ENCODE measurements at places on chromosomes 6 and 20.

- DNase-seq: no peak
Measured at GRCh38 chr6:8066108-8066507, 1.9 kb upstream of the BLOC1S5 start.

GRCh38 chr6:152093711-152094110 is 286.2 kb downstream of the ESR1 start:
- no peak for DNase-seq

GRCh38 chr6:163123098-163123497 is 291.4 kb upstream of the QKI start:
- no peak for DNase-seq

DNA sequence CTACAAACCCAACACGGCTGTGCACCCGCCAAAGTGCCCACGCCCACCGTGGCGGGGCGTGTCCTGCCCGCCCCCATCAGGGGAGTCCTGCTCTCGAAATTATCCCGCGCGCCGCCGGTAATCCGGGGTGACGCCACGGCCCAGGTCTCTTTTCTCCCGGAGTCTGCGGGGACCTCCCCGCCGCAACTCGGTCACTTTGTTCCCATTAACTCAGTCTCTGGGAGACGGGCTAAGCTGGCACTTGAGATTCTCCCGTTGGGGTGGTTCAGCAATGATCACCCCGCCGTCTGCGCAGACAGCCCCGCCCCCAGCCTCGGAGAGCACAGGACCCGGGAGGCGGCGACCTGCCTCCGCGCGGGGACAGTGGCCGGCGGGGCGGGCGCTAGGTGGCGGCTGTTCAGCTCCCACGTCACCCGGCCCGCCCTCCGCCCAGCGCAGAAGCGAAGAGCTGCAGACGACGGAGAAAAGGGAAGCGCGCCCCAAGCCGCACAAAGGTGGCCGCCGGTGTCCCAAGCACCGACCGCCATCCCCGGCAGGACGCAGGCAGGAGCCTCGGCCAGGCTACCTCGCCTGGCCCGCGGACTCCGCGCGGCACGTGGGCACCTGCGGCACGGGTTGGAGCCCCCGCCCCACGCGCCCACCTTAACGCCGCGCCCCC is 31.5 kb downstream of the SF3B5 start:
- peak; percentile 89 for DNase-seq

GRCh38 chr6:67362976-67363375 is 1272.1 kb upstream of the ADGRB3 start:
- DNase-seq: no peak

DNA sequence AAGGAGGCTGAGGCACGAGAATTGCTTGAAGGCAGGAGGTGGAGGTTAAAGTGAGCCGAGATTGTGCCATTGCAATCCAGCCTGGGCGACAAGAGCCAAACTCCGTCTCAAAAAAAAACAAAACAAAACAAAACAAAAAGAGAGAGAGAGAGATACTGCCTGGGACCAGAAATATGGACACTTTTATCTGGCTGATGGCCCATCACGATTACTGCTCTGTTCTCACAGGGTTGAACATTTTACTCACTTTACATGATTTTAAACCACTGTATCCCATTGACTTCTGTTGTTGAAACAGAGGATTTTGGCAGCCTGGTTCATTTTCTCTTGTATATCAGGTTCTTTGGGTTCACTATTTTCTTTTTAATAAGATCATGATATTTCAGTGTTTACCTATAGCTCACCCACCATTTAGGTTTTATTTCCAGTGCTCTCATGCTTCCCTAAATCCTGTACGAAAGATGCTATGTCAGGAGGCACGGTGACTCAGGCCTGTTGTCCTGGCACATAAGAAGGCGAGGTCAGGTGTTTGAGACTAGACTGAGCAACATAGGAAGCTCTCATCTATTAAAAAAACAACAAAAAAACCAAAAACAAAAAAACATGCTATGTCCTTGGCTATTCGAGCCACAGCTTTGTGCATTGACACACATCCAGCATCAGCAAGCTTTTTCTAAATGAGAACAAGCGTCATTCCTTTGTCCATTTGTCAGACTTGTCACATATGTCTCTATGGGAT is 34.5 kb upstream of the RREB1 start:
- DNase-seq: no peak

DNA sequence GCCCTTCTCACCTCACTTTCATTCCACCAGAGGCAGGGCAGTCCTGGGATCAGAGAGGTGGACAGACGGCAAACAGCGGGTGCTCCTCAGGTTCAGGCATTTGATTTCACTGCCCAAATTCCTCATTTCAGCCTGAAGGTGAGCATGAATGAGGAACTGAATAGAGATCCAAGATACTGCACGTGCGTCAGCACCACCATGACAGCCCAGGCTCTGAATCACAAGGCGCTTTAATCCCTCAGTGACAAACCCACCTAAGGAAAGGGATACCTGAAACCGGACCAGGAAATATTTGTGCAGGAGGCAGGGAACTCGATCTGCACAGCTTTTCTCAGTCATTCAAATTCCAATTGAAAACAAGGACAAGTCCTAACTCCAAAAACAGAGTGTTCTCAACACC is 174.8 kb upstream of the HEY2 start:
- DNase-seq: no peak

- no peak for DNase-seq
Measured at GRCh38 chr6:21508753-21509152, 84.8 kb upstream of the SOX4 start.

GRCh38 chr20:29687438-29687837 is 1570.0 kb upstream of the DEFB115 start:
- DNase-seq: no peak

DNA sequence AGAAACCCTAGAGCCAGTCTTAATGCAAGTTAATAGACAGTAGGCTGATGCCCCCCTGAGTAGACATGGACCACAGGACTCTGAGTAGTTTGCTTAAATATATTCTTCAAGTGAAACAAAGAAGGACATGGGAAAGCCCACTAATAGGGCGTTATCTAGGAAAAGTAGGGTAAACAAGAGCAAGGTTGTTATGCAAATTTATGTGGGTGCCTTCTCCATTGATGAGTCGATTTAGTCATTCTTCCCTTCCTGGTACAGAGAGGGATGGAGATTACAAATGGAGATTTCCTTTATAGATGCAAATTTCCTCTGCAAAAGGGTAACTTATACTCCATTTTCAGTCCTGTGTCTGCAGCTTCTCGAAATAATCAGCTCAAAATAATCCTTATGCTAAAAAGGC is 262.0 kb downstream of the CD83 start:
- DNase-seq: no peak

DNA sequence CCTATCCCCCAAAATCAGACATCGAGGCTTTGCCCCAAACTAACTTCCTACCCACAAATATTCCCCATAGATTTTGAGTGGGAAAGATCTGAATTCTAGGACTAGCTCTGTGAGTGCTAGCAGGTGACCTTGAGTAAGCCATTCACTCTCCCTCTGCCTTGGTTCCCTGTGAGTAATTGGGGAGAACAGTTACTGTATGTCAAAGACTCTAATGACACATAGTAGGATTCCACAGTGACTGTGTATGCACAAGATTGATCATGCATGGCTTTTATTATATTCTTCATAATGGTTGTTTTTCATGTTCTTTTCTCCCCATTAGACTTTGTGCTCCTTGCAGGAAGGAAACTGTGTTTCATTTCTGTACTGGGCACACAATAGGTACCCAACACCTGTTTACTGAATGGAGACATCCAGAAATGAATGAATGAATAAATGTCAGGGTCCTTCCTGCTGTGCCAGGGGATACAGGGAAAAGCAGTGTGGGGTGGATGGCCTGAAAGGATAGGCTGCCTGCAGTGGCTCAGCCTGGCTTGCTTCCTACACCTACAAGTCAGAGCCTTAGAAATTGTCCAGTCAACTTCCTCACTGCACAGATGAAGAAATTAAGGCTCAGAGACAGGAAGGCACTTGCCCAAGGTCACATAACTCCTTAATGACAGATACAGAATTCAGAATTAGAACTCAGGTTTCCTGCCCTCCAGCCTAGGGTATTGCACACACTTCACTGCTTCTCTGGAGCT is 901 bp upstream of the TMEM151B start:
- DNase-seq: no peak

DNA sequence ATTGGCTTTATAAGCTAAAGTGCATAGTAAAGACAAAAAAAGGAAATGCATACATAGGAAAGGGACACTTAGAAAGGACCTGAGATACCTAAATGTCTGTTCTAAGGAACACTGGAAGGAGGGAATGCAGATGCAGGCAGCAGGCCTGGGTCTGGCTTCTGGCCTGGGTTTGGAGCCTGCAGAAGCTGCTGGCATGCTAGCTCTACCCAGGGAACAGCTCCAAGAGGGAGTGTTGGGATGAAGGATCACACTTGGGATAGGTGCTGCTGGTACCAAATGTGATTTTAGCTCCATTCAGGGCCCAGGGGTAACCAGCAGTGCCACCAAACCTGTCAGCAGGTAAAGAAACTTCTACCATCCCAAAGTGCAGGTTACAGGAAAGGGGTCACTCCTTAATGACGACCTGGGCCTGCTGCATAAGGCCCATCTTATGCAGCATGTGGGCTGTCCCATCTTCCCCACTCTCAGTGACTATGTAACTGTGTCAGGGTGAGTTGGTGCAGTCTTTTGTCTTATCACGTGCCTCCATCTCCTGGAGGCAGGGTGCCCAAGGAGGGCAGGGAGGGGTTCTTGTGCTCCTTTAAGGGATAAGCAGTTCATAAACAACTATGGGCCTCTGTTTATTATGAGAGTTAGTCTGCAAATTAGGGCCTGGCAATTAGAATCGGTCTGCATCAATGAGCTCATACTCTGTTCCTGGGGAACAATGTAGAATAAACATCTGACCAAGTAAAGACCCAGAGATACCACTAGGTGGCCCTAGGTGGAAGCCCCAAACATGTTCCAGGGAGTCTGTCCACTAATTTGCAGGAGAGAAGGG is 26.9 kb downstream of the DDX27 start:
- DNase-seq: no peak

GRCh38 chr20:48723308-48724264 is 104.2 kb downstream of the PREX1 start:
- no peak for DNase-seq

DNA sequence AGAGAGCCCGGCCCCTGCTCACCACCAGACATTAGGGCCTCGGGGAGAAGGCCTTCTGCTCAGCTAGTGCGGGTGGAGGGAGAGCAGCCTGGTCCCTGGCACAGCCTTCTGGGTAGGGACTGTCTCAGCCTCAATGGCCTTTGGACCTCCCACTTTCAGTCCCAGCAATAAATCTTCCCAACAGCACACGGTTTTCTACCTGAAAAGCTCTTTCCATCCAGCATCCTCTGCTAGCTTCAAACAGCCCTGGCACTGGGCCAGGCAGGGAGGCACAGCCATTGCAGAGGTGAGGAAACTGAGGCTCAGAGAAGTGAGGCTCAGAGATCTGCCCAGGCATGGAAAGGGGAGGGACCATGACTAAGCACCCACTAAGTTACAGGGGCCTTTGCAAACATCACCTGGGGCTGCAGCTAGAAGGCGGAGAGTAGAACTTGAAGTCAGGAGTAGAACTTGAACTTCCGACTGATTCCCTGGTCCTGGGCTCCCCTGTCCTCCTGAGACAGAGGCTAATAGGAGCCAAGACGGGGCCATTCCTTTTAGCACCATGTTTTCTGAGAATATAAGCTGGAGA is 43.9 kb upstream of the NOL4L start:
- DNase-seq: no peak

DNA sequence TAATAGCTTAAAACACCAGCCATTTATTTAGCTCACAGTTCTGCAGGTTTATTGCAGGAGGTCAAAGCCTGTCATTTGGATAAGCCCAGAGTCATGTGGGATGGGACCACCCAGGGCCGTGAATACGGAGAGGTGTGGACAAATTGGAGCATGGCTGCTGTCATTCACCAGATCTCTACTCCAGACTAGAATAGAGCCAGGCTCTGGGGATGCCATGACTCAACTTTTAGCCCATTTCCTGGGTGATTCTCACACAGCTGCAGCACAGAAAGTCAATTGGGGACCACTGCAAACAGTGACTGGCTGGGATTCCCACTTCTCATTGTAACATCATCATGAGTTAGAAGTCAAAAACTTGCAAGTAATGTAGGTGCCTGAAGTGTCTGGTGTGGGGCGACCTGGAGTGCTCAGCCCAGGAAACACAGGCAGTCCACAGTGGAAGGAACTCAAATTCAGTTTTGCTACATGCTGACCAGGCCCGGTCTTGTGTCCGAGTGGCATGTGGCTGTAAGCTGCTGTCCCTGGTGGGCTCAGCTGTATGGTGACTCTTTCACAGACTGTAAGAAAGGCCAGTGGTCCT is 174.3 kb downstream of the SCP2D1 start:
- DNase-seq: no peak

- no peak for DNase-seq
Measured at GRCh38 chr6:88870717-88871330, 92.6 kb downstream of the RNGTT start.

- no peak for DNase-seq
Measured at GRCh38 chr20:8912096-8912495, 156.8 kb upstream of the PLCB4 start.

DNA sequence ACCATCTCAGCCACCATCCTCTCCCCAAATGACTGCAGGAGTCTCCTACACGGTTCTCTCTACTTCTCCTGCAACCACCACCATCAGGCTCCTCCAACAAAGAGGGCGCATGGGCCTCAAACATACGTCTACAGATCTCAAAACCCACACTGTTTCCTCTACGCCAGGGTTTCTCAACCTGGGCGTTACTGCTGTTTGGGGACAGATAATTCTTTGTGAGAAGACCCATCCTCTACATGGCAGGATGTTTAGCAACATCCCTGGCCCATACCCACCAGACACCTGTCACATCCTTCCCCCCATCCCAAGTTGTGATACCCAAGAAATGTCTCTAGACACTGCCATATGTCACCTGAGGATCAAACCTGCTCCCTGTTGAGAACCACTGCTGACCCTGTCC is 45.0 kb downstream of the ELMO2 start:
- no peak for DNase-seq

DNA sequence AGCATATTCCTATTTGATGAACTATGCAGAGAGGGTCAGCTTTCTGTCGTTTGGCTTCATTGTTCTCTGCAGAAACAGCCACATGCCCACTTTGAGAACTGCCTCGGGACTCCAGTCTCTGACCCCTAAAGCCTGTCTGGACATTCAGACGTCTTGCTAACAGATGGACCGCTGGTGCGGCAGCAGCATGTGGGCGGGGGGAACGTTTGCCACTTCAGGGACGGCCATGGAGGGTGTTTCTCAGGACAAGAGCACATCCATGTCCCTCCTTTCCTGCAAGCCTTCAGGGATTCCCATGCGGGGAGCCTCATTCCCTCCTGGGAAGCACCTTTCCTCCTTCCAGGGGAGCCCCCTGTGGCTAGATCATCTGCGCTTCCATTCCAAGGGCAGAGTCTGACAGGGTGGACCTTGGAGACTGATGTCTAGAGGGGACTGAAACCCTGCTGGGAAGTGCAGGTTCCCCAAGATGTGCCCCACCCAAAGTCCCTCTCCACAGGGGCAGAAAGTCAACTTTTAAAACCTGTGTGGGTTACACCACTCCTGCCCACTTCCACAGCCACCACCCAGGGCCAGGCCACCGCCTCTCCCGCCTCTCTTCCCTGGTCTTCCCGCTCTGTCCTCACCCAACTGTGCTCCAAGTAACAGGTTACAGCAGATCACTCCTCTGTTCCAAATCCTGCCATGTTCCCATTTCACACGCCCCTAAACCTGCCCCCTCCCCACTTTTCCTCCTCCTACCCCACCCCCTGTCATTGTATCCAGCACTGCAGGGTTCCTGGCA is 94.8 kb upstream of the PMEPA1 start:
- no peak for DNase-seq

Data from activated T-helper 2 cell treated with anti-CD3 and anti-CD28 coated beads, Interferon-gamma antibody, Interleukin-2, Interleukin-4, amounts not matched to agents 10 μg/mL and 5 μg/mL and 100 μg/mL, durations not matched to agents 14 hours and 24 hours and 36 hours (primary cell).